ENCODE measurements at places on chromosomes 2 and 18.

DNA sequence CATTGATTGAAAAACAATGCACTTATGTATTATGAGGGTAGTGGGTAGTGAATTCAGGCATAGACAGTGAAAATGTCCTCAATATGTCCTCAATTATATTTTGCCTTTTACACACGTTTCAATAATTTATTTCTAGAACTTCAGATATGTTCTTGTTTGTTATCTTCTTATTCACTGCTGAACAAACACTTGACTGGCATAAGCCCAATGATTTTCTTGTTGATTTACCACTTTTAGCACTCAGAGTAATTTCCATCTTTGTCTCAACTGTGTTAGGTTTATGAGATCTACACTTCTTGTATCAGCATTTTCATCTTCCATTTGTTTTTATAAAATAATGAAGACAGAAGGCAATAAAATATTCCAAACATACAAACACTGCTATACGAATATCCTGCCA lies 61.8 kb upstream of the DCC start:
- no peak for DNase-seq

DNA sequence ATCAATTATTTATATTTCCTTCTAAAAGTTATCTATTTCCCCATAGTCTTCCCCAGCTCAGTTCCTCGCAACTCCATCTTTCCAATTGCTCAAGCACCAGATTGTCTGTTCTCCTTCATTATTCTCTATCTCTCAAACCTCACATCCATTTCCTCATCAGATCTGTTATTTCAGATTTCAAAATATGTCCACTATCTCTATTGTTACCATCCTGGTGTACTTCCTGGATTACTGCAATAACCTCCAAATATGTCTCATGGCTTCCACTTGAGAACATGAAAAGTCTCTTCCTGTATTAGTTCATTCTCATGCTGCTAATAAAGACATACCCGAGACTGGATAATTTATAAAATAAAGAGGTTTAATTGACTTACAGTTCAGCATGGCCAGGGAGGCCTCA lies 641.7 kb upstream of the ZEB2 start:
- DNase-seq = no peak

DNA sequence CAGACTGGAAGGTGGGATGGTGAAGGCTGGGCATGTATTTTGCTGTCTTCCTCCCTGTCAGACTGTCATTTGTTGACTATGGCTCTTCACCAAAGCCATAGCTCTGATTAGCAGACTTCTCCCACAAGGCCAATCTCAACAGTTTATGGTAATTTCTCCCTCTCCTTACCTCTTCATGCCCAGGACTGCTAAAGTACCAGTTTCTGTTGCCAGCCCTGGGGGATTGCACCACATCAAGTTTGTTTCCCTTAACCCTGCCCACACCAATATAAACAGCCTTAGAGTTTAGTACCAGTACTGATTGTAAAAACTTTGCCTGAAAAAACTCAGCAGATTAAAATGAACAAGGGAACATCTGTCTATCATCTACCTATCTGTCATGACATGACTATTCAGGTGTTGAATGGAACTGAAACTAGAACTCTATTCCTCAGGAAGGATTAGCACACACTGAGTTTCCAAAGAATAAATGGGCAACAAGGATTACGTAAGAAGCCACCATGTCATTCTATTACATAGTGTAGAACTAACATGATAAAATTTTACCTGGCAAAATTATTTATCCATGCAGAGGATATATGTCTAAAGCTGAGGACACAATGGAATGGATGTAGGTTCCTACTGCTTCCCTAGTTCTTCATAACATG lies 13.7 kb downstream of the FEZ2 start:
- no peak for DNase-seq

- no peak for DNase-seq
Observed at GRCh38 chr2:121052521-121052920, 232.5 kb downstream of the TFCP2L1 start.

- DNase-seq = no peak
Observed at GRCh38 chr2:235024191-235024860, 72.5 kb downstream of the SH3BP4 start.

- DNase-seq = no peak
Observed at GRCh38 chr2:191512216-191512835, 165.6 kb upstream of the NABP1 start.

DNA sequence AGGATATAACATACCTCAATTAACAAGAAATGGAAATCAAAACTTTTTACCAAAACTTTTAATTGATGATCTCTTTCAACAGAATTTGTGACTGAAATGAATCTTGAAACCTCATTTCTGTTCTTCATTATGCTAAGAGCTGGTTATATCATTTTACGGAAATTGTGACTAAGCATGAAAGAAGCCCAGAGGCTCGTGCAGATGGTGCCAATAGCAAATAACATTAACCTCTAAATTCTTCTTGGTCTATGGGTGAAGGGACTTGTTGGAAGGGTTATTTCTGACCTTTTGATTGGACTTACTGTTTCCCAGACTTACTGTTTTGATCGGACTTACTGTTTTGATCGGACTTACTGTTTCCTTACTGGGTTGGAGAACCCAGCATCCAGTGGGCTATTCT lies 435.6 kb downstream of the TDRD15 start:
- no peak for DNase-seq

DNA sequence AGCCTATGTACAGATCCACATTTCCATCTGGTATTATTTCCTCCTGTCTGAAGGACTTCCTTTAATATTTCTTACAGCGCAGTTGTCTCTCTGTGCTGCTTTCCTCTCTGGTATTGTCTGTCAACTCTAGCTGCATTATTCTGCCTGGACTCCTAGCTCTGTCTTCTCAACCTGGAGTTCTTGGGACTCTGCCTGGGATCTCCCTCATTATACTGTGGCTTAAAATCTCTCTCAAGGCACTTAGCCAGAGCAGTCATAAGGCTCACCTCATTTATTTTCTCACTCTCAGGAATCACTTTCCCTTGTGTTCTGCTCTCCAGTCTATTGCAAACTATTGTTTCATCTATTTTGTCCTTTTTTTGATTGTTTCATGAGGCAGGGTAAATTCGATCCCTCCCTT lies 850.4 kb downstream of the ERBB4 start:
- DNase-seq = no peak

DNA sequence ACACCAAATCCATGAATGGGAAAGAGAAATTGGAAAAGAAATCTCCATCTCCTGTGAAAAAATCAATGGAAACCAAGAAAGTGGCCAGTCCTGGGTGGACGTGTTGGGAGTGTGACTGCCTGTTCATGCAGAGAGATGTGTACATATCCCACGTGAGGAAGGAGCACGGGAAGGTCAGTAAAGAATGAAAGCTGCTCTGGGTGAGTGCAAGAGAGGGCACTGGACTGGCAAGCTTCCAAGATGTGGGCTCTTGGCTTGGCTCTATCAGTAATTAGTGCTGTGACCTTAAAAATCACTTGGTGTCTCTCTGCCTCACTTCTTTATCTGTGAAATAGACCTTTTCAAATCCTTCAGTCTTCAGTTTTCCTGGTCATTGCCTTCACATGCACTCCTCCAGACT lies 89.0 kb downstream of the ZNF532 start:
- DNase-seq = no peak

- no peak for DNase-seq
Observed at GRCh38 chr2:213545964-213546475, 261.8 kb downstream of the SPAG16 start.

Measured in effector CD4-positive, alpha-beta T cell (primary cell).